ENCODE measurements at places on chromosomes 6 and 20.

DNA sequence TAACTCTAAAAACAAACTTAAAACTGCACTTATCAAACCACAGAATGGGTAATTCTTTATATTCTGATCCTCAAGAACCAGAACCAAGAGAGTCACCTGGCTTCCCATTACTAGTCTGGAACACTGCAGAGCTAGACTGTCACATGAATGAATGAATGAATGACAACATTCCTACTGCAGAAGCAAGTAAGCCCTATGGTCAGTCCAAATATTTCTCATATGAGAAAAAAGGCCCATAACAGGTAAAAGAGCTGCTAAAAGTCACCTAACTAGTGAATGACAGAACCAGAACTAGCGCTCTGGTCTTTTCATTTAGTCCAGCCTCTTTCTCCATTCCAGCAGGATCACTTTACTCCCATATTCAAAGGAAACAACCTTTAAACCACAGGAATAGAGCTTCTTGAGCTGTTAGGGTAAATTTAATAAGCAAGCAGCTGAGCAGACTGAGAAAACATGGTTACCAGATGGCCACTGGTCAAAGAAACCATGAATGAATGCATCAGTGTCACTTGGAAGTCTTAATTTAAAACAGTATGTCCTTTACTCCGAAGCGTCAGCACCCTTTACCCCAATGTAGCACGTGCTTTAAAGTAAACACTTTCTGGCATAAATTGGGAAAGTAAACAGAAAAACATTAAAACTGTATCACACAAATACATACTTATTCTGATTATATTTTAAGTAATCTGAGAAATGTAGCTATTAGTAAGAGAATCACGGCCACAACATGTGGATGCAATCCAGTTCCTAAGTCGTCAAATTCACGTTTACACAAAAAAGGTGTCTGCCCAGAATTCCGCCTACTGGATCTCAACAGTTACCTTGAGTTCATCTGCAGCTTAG lies 1.4 kb downstream of the PREP start:
- DNase-seq, result no peak

GRCh38 chr6:41560431-41561192 lies 14.4 kb downstream of the FOXP4 start:
- DNase-seq, result peak; percentile 75

DNA sequence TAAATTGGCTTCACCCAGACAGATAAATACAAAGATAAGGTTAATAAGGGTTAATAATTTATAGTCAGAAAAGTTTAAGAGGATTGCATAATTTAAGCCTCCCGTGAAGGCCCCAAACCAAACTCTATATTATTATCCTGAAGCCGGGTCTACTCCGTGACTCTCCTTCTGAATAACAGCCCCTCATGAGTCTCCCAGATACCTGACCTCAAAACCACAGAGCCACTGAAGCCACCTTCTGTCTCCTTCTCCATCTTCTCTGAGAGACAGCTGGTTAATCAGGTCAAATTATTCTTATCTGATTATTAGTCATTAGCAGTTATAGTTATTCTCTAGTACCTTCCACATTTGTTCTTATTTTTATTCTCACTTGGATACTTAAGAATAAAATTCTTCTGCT lies 569.2 kb upstream of the AGPAT4 start:
- DNase-seq, result no peak

DNA sequence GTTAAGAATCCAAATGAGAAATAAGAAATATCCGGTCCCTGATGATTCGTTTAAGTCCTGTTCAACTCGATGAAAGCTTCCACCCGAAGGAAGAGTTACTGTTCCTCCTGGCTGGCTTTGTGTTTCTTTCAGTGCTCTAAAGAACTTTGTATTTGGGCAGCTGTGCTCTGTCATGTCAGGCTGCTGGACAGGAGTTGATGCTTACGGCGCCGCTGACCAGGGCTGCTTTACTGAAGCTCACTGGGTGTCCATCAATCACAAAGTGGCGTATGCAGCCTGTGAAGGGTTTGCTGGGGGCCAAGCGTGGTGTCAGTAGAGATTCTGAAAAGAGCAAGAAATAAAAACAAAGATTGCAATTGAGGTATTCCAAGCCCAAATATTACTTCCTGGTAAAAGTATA lies 21.9 kb downstream of the FAM229B start:
- DNase-seq, result no peak

GRCh38 chr20:14915356-14915755 lies 577.9 kb upstream of the FLRT3 start:
- no peak for DNase-seq

- DNase-seq, result no peak
Observed at GRCh38 chr20:6959900-6960312, 192.4 kb downstream of the BMP2 start.

DNA sequence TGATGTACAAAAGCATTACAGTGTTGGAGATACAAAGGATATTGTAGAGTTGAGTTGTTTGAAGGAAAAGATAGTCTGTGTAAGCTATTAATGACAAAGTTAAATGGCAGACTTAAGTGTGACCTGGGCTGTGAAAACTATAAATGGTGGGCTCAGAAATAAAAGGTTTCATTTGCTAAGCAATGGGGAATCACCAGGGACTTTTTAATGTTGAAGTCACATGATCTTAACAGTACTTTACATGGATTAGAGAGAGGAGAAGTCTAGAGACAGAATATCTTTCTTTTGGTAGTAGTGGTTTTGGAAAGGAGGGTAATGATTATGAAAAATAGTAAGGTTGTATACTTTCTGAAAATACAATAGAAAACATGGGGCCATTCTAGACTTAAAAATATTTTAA lies 67.1 kb downstream of the SCAF8 start:
- no peak for DNase-seq

- DNase-seq, result no peak
Observed at GRCh38 chr20:18886756-18887155, 73.2 kb downstream of the SCP2D1 start.

GRCh38 chr20:41047975-41048305 lies 19.3 kb downstream of the TOP1 start:
- DNase-seq, result no peak

DNA sequence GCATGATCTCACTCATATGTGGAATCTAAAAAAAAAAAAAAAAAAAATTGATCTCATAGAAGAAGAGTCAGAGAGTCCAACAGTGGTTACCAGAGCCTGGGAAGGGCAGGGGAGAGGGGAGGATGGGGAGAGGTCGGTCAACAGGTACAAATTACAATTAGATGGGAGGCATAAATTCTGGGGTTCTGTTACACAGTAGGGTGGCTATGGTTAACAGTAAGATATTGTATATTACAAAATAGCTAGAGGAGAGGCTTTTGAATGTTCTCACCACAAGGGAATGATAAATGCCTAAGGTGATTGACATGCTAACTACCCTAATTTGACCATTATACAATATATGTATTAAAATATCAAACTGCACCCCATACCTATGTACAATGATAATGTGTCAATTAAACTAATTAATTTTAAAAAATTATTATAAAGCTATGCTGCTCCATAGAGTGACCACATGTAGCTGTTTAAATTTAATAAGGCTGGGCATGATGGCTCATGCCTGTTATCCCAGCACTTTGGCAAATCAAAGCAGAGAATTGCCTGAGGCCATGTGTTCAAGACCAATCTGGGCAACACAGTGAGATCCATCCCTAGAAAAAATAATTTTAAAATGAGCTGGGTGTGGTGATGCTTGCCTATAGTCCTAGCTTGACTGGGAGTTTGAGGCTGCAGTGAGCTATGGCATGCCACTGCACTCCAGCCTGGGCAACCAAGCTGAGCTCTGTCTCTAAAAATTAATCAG lies 70.9 kb downstream of the SNX5 start:
- DNase-seq, result no peak

- no peak for DNase-seq
Observed at GRCh38 chr6:8026800-8027199, 37.4 kb downstream of the BLOC1S5 start.

DNA sequence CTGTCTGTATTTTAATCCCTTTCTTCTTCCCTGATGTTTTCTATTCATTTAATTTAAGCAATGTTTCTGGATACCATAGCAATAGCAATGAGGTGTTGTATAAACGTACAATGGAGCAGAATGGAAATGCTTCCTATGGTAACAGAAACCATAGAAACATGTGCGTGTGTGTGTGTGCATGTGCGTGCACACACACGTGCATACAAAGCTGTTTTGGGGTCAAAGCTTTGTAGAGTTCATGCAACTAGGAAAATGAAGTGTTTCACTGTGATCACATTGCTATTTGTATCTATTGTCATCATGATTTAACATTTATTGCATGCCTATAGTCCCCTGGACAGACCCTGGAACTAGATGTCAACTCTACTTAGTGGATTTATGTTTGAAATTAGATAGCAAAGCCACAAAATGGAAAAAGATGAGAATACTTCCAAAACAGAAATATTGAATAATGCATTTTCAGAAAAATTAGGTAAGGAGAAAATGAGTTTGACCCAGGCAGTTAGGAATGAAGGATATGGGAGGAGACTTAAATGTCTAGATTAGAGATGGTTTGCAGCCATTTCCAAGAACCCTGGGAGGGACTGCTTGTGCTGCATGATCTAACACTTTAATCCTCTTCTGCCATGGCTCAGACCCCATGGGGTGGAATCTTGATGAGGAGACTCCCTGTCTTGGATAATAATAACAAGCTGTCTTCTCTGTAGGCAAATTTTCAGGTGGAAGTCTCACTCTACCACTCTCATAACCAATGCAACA lies 124.4 kb downstream of the TRMT11 start:
- no peak for DNase-seq

DNA sequence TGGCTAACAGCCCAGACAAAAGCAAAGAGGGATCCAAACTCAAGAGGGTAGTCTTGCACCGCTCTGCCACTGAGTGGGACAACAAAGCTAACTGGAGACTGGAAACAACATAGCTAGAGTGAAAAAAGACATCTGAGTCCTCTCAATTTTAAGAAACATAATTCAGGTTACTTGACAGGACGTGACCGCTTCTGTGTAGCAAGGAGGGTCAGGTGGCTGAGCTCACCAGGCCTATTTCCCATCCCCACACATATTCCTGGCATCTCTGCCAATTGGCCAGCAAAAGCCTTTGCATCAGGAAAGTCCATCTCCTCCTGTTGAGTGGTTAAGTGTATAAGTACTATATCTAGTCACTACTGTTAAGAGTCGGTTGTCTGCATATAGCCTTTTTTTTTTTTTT lies 25.3 kb upstream of the TBC1D20 start:
- no peak for DNase-seq

- DNase-seq, result no peak
Observed at GRCh38 chr20:3473324-3473723, 2.5 kb downstream of the ATRN start.

DNA sequence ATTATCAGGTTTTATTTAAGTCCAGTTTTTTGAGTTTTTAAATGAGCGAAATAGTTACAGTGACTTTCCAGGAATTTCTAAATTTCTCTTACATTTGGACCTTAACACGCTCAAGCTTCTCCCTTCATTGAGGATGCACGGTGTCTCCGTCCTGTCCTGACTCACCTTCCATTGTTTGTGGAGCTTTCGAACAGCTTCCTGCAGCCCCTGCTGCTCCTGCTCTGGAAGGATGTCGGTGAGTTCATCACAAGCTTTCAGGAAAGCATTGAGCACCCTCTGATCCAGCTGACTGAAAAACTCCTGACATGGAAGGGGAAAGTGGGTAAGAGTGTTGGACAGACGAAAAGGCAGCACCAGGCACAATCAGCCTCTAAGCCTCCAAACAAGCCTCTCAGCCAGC lies 183.7 kb downstream of the SYNE1 start:
- DNase-seq, result no peak

- no peak for DNase-seq
Observed at GRCh38 chr20:913306-913849, 2.8 kb downstream of the ANGPT4 start.

DNA sequence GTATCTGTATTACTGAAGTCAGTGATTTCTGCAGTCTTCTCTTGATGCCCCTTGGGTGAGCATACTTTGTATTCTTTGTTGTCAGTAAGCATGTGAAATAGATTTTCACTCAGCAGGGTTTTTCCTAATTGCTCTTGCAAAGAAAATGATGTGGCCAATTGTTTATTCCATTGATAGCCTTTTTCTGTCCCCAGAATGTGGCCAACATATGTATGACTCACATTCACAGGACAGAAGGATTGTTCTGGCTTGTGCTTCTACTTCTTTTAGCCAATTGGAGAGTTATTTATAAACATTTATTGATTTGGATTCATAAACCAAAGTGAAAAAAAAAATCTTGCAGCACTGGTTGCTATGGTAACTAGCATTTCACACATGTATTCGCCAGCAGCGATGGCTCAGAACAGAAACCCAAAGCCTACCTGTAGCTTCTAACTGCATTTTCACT lies 54.4 kb upstream of the RBM24 start:
- DNase-seq, result no peak
